HepG2 (cell line): ENCODE measurements at places on chromosomes 2 and 18. TPM values are rescaled to one million over a fixed set of nuclear protein-coding genes. Genes with fewer than 3 reads are reported as not detected.

DNA sequence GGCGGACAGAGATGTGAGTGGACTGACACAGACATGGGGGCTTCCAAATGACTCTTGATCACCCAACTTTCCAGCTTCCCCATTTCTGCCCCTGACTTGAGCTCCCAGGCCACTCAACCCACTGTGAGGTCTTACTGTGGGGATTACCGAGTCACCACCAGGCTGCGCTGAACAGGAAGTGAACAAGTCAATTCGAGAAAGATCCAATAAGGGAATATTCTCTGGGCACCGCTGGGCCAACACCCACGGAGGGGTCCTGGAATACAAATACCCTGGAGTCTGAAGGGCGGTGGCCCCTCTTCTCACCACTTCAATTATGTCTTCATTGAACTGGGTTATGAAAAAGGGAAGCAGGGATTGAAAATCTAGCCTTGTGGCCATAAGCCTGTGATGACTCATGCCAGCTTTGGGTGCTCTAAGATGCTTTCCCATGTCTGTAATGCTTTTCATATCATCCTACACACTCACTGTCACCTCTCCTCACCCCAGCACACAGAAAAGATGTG lies 37.7 kb downstream of the BCL11A start:
- no peak for DNase-seq
- no peaks in the 10 kb centered on the region for H3K36me3 ChIP-seq
- H3K4me3 ChIP-seq: no peak overlapping the region
- H3K4me1 ChIP-seq: no peaks in the 10 kb centered on the region

DNA sequence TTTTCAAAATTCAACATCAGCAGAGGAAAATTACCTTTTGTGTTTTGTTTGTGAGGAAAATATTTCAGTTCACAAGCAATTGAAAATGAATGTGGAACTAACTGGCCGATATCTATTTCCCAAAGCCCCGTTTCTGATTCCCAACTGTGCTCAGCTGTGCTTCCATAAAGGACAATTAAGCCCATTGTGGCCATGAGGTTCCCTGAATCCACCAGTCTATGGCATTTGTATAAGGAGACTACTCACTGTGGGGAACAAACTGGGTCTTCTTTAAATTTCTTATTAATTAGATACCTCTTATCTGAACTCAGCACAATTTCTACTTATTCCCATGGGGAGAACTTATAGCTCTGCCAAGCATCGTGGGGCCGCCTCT lies 31.4 kb upstream of the AGAP1 start:
- H3K4me3 ChIP-seq: no peak overlapping the region
- peaks cover 17% of the 10 kb centered on the region; the same call in 2 of the 3 replicates for H3K27me3 ChIP-seq

DNA sequence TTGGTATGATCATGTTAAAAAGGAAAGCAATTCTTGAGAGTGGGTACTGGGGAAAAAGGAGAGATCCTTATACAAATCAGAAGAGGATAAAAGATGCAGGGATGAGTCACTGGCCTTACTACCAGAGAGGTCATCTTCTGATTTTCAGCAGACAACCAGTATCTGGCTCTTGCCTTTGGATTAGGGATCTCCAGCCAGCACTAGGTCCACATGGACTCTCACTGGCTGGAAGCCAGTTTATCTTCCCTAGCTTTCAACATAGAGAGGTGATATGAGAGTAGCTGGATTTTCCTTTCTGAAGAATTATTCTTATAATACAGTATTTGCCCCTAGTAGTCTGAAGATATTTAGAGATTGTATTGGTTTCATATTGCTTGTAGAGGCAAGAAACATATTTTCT lies 30.2 kb downstream of the CERKL start:
- no peaks in the 10 kb centered on the region for H3K36me3 ChIP-seq
- H3K4me1 ChIP-seq: no peaks in the 10 kb centered on the region
- no peak for DNase-seq
- no peak overlapping the region for H3K4me3 ChIP-seq
- H3K27ac ChIP-seq: no peak overlapping the region

Gene ADCY3
- 0.40 and 0.61 TPM in 2 replicates for polyA plus RNA-seq
